T-helper 1 cell (primary cell): ENCODE measurements at places on chromosomes 6 and 20.

DNA sequence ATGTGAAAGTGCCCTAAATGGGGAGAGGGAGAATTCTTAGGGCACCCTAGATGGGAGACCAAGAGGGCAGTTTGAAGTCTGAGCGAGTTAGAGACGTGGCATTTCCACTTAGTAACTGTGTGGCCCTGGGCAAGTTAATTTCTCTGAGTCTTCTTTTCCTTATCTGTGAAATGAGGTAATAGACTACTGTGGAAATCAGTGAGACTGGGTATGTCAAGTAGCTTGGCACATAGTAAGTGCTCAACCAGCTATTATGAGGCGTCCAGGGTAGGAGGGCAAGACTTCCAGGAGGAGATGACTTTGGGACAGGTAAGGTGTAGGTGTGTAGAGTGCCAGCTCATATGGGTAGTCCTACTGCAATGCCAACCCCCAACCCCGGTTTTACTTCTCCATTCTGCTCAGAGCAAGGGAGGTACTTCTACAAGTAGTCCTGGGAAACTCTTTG is 770 bp downstream of the KIF3B start:
- no peak for DNase-seq

DNA sequence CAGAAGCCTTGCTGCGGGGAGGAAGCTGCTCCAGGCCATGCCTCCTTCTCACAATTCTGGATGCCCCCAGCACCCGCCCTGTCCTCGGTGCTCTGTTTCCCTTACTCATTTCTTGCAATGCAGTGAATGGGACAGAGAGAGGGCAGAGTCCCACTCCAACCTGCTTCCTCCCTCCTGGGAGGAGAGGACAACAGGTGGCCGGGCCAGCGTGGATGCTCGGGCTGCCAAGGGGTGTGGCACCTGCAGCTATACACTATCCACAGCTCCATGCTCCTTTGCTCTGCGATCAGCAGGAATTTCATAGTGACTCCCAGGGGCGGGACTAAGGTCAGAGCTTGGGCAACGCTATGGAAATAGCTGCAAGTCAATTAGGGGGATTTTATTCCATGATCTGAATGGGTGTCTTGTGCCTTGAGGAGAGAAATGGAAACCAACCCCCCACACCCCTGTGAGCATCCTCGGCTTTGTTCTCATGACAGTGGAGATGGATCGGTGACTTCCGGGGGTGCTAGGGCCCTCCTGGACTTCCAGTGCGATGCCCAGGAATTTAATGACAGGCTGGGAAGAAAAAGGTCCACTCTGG is 192.5 kb downstream of the MYLK4 start:
- no peak for DNase-seq

- DNase-seq, result no peak
These were observed 372 bp downstream of the KIAA0408 start for GRCh38 chr6:127458817-127459216.

DNA sequence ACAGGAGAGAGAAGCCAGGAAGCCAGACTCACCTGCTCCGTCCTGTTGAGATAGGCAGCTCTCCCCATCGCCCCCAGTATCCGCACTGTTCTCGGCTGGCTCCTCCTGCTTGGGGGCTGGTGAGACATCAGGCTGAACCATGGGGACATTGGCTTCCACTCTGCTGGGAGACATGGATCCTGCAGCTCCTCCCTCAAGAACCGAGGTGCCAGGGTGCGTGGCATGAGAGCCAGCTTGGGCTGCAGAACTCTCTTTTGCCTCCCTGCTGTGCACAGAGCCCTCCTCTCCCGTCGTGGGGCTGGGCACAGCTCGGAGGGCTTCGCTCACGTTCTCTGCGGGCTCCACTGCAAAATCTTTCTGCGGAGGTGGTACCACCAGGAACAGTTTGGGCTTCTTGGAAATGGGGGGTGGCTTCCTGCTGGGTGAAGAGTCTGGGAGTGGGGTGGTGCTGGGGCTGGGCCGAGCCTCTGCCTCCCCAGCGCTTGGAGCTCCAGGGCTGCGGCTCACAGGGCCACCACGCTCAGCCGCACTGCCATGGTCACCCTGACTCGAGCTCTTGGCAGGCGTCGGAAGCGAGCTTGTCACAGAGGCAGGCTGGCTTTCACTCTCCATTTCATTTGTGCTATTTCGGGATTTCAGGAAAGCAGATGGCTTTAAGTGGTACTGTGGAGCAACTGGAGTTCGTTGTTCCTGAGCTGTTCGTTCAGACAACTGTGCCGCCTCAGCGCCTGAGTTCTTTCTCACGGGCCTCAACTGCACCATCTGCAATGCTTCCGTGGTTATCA is 26.5 kb downstream of the HEBP2 start:
- DNase-seq, result no peak

DNA sequence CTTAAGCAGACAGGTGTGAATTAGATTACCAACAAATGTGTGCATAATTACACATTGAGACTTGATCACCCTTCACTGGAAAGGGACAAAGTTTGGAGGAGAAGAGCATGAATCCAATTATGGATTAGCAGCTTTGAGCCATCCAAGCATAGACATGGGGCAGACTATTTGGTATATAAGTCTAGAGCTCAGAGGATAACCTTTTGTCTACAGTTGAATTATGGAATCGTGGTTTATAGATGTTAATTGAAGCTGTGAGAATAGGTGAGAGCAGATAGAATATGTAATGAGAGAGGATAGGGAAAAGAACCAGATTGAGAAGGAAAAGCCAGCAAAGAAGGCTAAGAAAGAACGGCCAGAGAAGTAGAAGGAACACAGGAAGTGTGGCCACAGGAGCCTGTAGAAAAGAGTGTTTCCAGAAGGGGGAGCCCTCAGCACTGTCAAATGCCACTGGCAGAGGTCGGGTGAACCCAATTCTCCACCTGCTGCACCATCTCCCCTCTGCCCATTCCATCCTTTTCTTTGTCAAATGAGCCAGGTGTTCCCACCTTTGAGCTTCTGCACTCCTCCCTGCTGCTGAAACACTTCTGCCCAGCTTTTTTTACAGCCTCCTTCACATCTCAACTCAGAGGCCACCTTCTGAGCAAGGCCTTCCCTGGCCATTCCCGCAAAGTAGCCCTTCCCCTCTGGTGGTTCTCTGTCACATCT is 7.3 kb downstream of the DNTTIP1 start:
- DNase-seq, result peak; percentile 65

DNA sequence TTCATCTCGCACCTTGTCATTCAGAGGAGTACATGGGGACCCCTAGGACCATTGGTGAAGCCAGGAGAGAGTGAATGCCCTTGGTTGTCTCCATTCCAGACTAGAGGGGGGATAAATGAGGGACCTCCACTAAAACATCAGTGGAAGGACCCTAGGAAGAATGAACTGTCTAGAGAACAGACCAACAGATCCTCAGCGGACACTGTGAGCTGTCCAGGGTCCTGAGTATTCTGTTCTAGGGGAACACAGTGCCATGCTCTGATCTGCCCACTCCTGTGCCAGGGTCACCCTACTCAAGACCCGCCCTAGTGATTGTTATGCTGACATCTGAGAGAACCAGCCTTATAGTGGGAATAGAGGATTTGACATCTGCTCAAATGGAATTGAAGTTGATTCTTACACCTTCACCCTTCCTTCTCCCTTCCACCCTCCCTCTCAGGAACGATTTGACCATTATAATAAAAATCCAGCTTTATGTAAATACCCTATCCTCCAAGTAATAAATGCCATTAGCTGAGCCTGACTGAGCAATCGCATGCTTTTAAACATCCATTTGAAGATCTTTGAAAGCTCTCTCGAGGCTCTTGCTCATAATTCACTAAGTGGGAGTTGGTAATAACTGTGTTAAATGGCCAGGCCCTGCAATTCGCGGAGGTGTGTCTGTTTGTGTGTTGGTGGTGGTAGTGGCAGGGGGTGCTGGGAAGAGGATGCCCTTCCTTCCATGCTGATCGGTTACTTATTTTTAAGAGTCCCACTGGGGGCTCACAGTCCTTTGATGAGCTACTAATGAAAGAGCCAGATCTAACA is 43.6 kb upstream of the SLC32A1 start:
- DNase-seq, result no peak

GRCh38 chr20:37406010-37406998 is 60.4 kb downstream of the SRC start:
- DNase-seq, result no peak

DNA sequence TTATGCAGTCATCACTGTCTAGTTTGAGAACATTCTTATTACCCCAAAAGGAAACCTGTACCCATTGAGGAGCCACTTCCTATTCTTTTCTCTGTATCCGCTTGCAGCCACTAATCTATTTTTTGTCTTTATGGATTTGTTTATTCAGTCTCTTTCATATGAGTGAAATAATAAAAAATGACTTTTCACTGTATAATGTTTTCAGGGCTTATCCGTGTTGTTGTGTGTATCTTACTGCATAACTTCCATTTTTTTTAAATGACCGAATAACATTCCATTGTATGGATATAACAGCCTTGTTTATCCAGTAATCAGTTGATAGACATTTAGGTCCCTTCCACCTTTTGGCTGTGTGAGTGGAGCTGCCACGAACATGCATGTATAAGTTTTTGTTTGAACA is 86.6 kb downstream of the ZFAND3 start:
- DNase-seq, result no peak

DNA sequence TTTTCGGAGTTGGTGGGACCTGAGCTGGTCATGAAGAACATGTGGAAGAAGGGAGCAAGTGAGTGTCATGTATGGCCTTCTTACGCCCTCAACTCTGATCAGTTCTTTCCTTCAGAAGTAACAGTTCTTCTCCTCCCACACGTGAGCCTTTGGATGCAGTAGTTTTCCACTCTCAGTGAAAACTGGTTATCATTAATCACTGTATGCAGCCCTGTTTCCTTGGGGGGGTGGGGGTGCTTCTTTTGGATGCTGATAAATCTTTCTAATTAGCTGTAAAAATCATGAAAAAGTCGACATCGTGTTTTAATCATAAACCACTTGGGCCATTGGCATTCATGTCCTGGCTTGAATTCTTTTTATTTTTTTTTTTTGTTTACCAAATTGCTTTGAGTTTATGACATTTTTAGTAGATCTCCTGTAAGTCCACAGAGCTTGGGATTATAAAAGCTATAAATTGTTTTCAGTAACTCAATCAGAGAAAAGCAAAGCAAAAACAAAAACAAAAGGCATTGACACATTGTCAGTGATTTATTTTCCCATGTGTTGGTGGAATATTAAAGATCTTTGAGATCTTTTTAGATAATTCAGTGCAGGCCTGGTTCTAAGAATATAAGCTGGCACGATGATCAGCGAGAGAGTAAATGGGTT is 84.8 kb downstream of the TRMT11 start:
- DNase-seq, result no peak

GRCh38 chr20:37821696-37822095 is 81.2 kb upstream of the VSTM2L start:
- DNase-seq, result no peak

GRCh38 chr6:27684264-27685211 is 211.6 kb upstream of the ZNF184 start:
- peak; percentile 63 for DNase-seq

- no peak for DNase-seq
These were observed 155.5 kb upstream of the DST start for GRCh38 chr6:56798163-56798562.

- DNase-seq, result no peak
These were observed 12.1 kb downstream of the LGSN start for GRCh38 chr6:63307581-63308246.

DNA sequence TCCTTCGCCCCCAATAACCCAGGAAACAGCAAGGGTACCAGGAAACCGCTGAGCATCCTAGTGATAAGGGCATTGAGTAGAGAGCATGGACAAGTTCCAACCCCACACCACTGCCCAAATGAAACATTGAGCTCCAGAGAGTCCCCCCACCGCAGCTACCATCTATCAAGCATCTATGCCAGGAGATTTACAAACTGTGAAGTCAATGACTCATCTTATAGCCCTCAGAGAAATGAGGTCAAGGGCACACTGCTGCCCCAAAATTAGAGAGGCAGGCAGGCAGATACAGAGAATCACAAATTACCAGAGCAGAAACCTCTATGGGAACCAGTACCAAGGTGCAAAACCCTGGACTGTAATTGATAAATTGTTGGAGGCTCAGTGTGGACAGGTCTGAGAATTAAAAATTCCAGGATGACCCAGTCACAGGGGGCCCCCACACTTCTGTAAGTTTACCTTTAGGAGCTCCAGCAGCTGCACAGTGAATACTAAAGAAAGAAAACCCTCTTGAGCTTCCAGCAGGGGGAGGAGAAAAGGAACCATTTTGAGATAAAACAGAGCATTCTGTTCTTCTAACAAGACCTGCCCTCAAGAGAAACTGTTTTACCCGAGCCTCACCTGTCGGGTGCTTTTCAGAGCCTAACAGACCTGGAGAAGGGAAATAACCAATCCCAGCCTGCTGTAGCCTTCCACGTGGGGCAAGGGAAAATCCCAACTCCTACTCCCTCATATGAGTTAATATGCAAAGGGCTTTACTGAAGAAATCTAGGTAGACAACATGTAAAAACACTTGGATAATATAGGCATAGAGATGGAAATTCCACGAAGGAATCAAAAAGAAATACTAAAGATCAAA is 118.0 kb upstream of the ARID1B start:
- no peak for DNase-seq

- DNase-seq, result no peak
These were observed 34.5 kb upstream of the FAM184A start for GRCh38 chr6:119112812-119113530.

GRCh38 chr6:144588697-144589325 is 303.7 kb downstream of the UTRN start:
- no peak for DNase-seq

DNA sequence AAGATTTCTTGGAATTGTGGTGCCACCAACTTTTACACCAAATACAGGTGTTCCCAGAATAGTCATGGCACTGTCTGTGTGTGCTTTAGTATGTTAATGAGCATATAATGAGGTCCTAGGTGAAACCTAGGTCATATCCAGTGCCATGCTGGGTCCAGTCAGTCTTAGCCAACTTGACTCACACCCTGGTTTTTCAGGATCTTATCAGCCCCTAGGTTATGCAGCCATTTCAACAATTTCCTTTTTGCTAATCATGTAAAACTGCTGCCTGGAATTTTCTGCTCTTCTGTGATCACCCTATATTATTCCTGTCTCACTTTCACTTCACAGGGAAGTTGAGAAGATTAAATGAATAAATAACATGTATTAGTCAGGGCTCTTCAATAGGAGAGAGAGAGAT is 23.7 kb downstream of the SDHAF4 start:
- no peak for DNase-seq

- no peak for DNase-seq
These were observed 4.9 kb downstream of the FRS3 start for GRCh38 chr6:41774841-41775240.

DNA sequence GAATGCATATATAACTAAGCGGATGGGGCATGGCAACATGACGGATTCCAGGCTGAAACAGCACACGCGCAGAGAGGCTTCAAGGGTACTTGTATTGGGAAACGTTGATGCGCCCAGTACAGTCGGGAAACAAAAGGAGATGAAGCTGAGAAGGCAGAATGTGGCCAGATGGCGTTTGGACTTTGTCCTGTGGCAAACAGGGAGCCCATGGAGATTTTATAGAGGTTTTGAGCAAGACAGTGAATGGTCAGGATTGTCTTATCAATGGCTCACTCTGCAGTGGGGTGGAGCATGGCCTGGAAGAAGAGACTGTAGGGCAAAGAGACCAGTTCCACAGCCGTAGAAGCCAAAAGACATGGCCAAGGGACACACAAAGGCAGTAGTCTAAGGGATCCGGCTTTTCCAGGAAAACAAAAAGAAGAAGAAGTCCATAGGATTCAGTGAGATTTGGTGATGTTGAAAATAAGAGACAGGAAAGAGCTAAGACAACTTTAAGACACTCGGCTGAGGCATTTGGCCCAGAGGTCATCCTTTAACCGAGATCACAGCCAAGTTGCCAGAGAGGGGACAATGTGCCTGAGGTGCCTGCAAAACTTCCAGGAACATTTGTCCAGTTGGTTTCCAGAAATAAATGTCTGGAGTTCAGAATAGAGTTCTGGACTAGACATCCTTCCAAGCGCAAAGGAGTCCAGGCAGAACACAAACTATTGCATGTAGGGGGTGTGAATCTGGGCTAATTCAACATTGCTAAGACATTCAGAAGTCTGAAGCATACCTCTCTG is 123.0 kb upstream of the RREB1 start:
- no peak for DNase-seq
